ENCODE measurements at places on chromosomes 2 and 18.

DNA sequence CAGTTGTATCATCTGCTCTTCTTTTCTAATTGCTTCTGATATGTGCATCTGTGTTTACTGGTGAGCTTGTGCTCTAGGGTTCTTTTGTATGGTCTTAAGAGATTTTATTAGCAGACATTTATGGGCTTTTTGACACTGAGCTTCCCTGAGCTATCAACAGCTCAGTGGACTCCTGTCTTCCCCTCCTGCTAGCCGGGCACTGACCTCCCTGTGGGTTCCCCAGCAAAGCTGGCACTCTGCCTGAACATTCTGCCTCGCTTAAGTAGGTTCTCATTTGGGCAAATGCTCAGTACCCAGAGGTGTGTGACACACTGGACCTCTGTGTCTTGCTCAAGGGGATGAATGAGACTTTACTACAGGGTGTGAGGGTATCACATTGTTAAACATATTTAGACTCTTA is 15.8 kb downstream of the TRAF3IP1 start:
- DNase-seq, result peak; percentile 58

DNA sequence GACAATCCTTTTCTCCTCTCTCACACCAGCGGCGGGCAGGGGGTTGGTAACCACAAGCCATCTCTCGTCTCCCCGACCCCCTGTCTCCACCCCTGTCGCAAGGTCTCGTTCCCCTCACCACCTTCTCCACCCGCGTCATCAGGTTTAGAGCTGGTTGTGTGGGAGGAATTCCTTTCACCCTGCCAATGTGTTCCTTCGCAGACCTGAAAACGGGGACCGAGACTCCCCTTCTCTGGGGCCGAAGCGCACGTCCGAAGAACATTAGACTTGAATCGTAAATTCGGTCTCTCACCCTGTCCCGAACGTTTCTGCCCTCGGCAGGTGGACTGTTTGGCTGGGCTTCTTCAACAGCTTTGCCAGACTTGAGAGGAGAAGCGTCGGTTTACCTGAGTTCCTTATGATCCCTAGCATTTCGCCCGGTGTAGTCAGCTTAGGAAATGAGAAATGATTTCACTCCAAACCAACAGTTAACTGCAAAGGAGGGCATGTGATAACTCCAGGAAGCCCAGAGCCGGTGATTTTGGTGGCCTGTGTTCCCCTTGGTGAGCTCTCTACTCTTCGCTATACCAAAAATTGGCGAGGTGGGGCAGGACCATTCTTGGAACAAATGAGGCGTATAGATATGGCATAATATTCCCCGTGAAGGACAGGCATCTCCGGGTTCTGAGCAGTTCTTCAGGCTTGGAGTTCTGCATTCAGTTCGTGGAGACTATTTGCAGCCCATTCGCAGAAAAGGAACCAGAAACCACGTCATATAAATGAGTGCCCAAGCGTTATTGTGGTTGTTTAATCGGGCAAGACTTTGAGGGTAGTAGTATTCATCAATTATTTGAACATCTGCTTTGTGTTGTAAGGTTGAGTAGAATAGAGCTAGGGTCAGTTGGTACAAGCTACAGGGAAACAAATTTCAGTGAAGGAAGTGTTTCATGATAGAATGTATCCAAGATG is 694 bp downstream of the CFAP36 start:
- DNase-seq, result no peak

DNA sequence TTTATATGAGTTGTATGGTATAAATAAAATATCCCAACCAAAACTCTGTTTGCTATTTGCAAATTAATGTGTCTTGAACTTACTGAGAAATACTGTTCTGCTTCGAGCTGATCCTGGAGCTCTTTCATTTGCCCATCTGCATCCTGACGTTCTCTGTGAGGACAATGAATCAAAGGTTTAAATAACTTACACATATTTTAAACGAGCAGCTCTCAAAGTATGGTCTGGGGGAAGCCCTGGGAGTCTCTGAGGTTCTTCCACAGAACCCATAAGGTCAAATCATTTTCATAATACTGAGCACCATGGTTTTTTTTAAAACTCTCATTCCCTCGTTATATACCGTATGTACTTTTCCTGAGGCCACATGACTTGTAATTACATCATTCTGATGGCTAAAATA is 46.7 kb downstream of the SLC66A3 start:
- no peak for DNase-seq

- no peak for DNase-seq
Observed at GRCh38 chr2:181904022-181904632, 12.6 kb downstream of the ITPRID2 start.

GRCh38 chr2:239990966-239991365 is 34.2 kb downstream of the NDUFA10 start:
- DNase-seq, result no peak

DNA sequence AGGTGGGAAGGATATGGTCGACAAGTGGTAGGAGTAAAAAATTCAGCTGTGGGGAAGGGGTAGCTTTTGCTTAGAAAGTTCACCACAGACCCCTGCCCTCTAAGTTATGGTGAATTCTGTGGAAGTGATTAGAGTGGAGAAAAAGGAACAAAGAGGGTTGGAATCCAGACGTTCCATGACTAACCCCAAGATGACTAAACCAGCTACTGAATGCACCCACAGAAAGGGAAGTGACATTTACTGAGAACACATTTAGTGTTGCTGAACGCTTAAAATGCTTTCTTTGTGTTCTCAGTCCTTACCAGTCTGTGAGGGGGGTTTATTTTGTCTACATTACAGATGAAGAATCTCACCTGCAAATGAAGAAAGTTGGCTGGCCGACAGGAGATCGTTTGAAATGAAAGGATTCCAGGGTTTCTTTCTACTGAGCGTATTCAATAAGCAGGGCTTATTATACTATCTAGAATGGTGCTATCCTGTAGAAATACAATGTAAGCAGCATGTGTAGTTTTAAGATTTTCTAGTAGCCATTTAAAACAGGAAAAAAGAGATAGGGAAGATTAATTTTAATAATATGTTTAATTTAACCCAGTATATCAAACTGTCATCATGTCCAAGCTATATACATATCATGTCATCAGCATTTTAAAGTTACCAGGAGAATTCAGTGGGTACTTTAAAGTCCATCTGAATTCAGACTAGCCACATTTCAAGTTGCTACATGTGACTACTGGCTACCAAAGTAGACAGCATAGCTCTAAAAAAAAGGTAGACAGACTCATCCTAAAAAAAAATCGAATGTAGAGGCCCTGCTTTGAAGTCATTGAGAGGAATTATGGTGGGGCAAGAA is 60.1 kb downstream of the LIMS1 start:
- DNase-seq, result no peak
